ENCODE measurements at places on chromosomes 7 and 10. TPM values are rescaled to one million over a fixed set of nuclear protein-coding genes. Genes with fewer than 3 reads are reported as not detected.

SEC61A2 gene
- total RNA-seq = 10.7 TPM

GRCh38 chr10:99621454-99622251 is 1.4 kb upstream of the SLC25A28 start:
- DNase-seq = no peak

GRCh38 chr10:28797904-28798371 is 120.6 kb downstream of the BAMBI start:
- no peak for DNase-seq

ITGA8 gene
- total RNA-seq = 17.5 TPM

DNA sequence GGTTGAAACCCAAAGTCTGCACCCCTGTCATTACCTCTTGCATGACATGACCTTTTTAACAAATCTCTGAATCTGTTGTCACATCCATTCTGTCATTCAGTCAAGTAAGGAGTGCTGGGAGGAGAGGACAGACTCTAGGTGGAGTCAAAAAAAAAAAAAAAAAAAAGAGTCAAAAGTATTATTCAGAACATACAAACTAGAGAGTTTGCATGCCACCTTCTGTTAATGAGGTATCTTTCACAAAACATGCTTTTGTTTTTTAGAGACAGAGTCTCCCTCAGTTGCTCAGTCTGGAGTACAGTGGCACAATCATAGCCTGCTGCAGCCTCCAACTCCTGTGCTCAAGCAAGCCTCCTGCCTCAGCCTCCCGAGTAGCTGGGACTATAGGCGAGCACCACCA is 81.6 kb upstream of the ARMC3 start:
- no peak for DNase-seq

Measured in skin of body (tissue), 3 donors.